IPS DF 6.9 (cell line): ENCODE measurements at places on chromosomes 6 and 20.

DNA sequence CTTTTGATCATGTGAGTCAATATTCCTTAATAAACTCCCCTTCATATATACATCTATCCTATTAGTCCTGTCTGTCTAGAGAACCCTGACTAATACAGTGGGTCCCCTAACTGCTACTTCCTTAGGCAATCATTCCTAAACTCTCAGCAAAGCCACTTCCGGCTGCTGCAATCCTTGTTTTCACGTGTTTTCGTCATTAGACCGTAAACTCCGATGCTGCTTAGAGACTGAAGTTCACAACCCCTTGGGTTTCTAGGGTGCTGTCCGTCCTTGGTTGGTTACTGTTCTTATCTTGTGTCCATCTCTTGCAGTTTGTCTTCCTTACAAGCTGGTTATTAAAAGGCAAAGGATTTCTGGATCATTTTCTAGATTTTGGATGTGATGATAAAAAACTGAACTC is 106.4 kb downstream of the GMPR start:
- no peak for DNase-seq

- no peak for DNase-seq
Observed at GRCh38 chr20:43942667-43943285, 28.1 kb downstream of the TOX2 start.

DNA sequence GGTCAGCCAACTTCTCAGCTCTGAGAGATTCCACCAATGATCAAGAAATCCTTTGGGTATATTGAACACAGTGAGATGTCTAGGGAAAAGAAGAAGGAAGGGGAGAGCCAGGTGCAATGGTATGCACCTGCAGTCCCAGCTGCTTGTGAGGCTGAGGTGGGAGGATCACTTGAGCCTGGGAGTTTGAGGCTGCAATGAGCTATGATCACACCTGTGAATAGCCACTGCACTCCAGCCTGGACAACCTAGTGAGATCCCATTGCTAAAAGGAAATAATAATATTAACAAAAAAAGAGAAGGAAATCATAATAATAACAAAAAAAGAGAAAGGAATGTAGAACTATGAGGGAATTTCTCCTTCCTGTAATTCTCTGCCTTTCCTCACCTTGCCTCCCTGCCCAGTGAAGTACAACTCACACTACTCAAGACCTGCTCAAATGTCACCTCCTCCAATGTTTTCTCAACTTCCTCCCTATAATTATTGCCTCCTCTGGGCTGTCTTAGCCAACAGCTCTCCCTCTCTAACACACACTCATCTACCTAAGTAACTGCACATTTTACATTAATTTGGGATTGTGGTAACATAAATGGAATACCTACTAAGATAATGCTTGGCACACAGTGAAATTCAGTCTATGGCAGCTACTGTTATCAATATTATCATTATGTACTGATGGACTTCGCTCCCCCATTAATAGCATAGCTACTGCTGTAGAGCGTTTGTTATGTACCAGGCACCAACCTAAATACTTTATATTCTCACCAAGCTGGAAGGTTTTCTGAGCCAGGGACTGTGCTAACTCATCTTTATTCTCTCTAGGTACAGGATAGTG is 103.6 kb downstream of the KIF13A start:
- no peak for DNase-seq

DNA sequence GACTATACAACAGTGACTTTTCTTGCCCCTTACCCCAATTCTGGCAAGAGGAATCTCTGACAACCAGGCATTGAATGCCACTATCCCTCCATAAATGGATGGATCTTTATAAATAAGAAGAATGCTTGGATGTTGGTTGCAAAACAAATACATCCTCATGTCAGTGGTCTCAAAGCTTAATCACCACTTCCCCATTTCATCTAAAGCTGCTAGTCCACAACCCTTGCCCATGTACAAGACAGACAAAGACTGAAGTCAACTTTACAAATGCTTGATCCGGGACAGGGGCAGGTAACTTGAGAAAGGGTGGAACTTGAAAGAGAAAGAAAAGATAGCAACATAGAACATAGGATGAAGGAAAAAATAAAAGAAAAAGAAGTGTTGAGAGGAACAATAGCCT is 540.5 kb upstream of the NOX3 start:
- no peak for DNase-seq

DNA sequence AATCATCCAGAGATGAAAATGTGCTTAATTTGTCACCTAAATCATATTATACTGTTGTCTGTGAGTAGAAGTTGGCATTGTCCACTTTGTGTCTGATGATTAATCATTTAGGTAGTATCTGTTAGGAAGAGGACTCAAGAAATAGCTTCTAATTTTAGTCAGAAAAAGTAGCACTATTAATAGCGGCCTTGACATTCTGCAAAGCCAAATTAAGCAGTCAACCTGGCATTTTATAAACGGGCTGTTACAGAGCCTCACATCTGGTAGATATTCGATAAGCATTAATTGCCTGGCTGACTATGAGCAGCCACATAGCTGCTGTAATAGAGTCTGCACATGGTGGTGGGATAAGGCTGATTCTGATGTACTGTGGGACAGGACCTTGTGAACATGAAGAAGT is 99.5 kb downstream of the KLHL32 start:
- no peak for DNase-seq

DNA sequence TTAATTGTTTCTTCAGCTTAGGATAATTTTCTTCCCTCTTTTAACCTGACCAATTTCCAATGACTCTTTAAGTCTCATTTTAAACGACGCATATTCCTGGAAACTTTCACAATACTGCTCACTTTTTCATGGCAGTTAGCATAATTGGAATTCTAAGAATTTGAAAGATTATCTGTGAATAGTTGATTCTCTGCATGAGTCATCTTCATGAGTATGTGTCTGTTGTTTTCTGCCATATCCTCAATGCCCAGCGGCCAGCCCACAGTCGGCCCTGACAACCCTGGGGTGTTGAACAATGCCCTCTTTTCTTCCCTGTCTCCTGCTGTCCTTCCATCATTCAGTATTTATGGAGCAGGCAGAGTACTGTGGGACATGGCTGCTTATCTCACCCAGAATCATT is 554.2 kb downstream of the CDH26 start:
- DNase-seq: peak; percentile 22

DNA sequence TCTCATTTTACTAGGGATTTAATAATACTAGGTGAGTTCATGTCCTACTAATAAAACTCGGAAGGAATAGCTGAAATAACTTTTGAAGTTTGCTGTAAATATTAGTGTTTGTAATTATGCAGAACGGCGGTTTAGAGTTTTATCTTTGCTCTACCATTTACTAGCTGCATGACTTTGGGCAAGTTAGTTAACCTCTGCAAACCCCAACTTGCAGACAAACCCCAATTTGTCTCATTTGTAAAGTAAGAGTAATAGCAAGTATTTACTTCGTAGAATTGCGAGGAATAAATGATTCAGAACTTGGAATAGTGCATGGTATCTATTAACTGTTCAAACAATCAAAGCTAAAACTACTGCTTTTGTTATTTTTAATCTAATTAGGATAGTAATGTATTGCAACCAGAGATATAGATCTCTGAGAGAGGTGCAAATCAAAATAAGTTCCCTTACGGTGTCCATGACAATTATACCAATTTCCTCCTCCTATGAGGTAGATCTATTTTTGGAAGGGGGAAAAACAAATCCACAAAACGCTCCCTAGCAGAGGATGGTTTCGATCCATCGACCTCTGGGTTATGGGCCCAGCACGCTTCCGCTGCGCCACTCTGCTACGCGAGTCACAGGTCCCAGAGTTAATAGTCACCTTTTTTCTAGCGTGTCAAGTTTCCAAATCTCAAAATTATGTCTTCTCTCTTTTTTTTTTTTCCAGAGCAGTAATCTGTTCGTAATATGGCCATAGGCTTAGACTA is 35.1 kb upstream of the BTN3A2 start:
- no peak for DNase-seq

DNA sequence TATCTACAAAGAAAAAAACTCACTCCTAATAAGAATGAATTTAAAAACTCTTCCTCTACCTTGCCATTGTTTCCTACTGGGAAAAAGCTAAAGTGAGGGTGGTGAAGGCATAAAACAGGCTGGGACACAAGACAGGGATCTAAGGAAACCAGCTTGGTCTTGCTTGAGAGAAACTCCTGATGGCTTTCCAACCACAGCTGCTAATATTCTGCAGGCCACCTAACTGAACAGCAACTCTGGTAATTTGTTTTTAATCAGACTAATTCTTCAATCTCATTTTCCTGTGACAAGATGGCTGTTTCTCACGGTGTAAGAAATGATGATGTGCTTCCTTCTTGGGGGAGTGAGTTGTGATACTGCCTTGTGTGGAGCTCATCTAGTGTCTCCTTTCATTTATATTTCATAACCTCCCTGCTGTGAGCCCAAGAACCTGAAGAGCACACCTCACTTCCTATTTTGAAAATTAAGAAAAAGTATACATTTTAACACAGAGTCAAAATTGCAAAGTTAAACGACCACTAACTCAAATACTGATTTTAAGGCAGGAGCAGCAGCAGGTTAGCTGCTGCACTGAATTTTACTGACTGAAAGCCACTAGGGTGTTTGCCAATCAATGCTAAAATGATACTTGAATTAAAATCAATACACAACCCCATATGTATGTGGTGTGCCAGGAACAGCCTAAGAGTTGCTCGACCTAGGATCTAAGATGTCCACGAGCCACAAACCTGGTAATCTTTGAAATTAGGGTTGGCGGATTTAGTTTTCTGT is 58.0 kb downstream of the BACH2 start:
- DNase-seq: no peak

GRCh38 chr6:144217264-144217663 is 66.9 kb downstream of the STX11 start:
- DNase-seq: no peak

DNA sequence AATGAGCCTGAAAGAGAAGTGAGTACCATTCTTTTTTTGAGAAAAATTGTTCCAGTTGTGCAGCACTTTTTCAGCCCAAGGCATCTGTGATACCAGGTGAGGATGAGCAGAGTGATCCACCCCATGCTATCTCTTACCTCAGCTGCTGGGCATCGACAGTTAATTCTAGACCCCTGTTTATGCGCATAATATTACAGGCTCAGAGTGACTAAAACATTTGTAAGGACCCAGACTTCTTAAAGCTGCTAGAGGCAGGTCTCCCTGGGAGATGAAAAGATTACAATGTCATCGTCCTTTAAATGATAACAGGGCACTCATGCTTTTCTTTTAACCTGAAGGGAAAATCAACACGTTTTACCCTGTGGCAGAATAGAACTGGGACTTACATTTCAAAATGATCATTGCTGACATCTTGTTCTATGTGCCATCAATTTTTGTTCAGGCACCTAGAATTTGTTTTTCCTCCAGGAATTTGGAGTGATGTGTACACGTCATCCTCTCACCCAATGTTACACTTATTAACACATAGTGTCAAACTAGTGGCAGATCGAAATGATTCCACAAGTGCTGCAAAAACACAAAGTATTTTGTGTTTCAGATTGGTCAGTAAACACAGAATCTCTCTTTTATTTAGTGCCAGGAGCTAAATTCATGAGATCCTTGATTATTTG is 684.6 kb downstream of the UTRN start:
- no peak for DNase-seq

DNA sequence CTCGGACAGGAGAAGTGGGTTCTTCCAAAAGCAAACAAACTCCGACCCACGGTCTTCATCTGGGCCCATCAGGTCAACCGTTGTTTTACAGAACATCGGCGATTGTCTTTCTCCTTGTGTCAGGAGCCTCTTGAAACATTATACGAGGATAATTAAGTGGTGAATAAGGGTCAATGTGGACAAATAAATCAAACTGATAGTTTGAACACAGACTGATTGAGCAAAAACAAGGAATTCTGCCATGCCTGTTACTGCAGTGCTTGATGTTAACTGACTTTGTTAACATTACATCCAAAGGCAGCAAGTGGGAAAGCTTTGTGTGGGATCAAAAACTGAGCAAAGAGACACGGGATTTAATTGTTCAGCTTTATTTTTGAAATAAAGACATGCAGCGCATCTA is 101.1 kb upstream of the IFNGR1 start:
- no peak for DNase-seq

DNA sequence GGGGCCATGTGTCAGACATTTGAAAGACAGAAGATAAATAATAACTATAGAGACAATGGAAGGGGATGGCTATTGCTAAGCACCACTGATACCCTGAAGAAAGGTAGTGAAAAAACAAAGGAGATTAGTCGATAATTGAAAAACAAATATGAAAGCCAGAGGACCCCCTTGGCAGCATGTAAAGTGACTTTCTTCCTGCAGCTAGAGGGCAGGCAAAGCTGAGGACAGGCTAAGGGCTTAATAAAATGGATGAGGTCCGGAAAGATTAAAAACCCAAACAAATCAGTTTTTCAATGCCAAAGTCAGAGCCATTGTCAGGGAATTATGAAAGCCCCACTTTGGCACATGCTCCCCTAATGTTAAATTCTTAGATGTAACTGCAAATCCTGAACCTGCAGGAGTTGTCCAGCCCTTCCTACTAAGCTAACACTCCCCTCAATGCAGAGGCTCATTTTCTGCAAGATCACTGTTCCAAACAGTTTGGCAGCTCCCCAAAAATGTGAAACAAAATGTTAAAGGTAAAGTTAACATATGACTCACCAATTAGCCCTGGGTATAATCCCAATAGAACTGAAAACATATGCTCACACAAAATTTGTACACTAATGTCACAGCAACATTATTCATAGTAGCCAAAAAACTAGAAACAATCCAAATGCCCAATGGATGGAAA is 1177.9 kb downstream of the GRIK2 start:
- DNase-seq: no peak

- DNase-seq: no peak
Observed at GRCh38 chr6:41036186-41036585, 2.8 kb downstream of the UNC5CL start.

- DNase-seq: no peak
Observed at GRCh38 chr6:133835901-133836300, 53.0 kb upstream of the TCF21 start.

DNA sequence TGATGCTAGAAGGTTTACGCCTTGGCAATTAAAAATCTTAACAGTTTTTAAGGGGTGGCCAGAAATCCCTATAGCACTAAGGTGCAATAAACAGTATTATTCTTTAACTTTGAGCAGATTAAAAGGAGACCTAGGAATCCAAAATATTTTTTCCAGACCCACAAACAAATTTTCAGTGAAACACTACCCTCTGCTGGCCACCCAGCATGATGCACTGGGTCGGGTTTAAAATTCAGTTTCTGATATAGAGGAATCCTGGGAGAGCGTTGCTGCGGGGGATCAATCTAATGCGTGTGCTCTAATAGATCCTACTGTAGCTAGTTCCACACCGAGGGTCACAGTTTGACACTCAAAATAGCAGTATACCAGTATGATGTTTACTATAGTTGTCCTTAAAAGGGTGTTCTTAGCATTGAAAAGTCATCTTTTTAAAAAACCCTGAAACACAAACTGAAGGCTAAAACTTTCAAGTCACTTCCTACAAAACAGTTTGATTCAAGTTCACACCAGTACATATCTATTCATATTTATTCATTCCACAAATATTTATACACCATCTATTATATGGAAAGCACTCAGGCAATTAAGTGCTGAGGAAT is 10.2 kb downstream of the UBE3D start:
- DNase-seq: peak; percentile 27

GRCh38 chr20:45191926-45192325 is 14.9 kb upstream of the SEMG1 start:
- DNase-seq: no peak
